ENCODE measurements at places on chromosomes 3 and 15.

GRCh38 chr3:52509753-52510328 is 14.7 kb downstream of the STAB1 start:
- DNase-seq = no peak
- H3K4me1 ChIP-seq = peaks cover 5% of the 10 kb centered on the region
- H3K27me3 ChIP-seq = peaks cover 3% of the 10 kb centered on the region
- H3K36me3 ChIP-seq = no peaks in the 10 kb centered on the region
- H3K27ac ChIP-seq = no peak overlapping the region

GRCh38 chr3:10702961-10703740 is 112.9 kb upstream of the SLC6A11 start:
- H3K36me3 ChIP-seq = no peaks in the 10 kb centered on the region
- no peak overlapping the region for H3K27ac ChIP-seq
- peaks cover 4% of the 10 kb centered on the region for H3K4me1 ChIP-seq
- peaks cover 67% of the 10 kb centered on the region for H3K27me3 ChIP-seq
- DNase-seq = no peak
- no peak overlapping the region for H3K4me3 ChIP-seq

DNA sequence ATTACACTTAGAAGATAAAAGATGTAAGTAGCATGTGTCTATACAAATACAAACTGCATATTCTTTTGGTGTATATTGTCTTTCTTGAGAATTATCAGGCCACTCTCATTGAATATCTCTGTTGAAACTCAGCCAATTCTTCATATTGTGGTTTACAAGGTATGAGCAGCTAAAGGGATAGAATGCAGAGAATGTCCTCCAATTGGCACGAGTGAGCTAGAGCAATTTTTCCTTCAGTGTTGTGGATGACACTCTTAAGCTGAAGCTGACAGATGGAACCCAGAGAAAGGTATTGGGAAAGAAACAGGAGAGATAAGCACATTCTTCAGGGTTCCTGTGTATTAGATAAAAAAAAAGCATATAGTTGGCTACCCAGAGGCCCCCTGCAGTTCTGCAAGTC is 453.1 kb downstream of the EPHA3 start:
- no peaks in the 10 kb centered on the region for H3K27me3 ChIP-seq
- no peak for DNase-seq
- H3K4me3 ChIP-seq = no peak overlapping the region

DNA sequence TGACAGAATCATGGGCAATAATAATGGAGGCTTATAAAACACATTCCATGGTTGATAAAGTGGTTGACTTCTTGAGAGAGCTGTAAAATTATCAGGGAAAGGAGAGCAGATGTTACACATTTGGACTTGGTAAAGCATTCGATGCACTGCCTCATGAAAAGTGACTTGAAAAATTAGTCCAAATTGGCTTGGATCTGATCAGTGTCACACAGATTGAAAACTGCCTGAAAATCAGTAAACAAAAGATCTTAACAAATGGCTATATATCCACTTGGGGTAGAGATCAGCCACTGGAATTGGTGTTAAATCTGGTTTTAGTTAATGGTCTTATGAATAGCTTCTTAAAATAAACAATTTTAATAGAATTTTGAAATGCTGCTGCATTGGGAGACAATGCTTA is 20.3 kb downstream of the SHOX2 start:
- H3K4me3 ChIP-seq = no peak overlapping the region
- peaks cover 65% of the 10 kb centered on the region for H3K27me3 ChIP-seq
- no peaks in the 10 kb centered on the region for H3K4me1 ChIP-seq
- H3K36me3 ChIP-seq = no peaks in the 10 kb centered on the region

DNA sequence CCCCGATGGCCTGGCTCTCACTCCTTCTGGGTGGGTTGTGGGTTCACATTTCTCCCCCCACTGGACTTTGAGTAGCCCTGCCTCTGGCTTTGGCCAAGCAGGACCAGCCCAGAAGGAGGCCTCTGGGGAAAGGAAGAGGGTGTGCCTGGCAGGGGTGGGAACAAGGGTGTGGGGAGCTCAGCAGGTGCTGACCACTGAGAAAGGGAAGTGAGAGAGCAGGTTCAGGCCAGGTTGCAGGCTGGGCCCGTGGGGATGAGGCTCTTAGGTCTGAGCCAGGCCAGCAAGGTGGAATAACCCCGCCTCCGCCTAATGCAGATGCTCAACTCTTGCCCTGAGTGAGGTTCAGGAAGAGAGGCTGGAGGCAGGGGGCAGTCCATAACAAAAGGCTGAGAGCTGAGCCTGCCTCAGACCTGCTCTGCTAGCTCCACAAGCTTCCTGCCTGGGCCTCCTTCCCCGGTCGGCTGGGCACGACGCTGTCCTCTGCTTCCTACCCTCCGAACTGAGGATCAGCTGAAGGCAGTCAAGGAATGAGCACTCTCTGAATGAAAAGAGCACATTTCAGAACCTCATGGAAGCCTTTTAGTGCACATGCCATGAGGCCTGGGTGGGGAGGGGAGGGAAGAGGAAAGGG is 82.7 kb downstream of the TLE3 start:
- no peak for DNase-seq
- no peaks in the 10 kb centered on the region for H3K4me1 ChIP-seq
- peaks cover 2% of the 10 kb centered on the region for H3K36me3 ChIP-seq
- H3K27me3 ChIP-seq = peaks cover 48% of the 10 kb centered on the region
- no peak overlapping the region for H3K4me3 ChIP-seq
- H3K27ac ChIP-seq = no peak overlapping the region

DNA sequence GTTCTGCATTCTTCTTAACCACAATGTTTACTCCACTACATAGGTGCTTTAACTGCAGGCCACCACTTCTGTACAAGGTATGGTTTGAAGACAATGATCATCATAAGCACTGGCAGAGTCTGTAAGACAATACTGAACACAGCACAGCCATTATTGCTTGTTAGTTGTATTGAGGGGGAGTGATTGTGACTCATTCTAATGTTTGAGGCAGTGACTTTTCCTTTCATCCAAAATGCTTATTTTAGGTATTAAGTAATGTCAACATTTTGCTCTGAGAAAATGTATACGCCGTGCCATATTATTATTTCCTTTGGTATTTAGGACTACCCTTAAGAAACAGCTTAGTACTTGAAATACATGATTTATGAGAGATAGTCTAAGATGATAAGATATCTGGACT is 618.2 kb upstream of the ZNF717 start:
- no peak overlapping the region for H3K4me3 ChIP-seq
- no peaks in the 10 kb centered on the region for H3K27me3 ChIP-seq
- peaks cover 5% of the 10 kb centered on the region for H3K4me1 ChIP-seq

GRCh38 chr3:73365756-73366397 is 258.9 kb downstream of the PDZRN3 start:
- DNase-seq = no peak
- H3K4me1 ChIP-seq = no peaks in the 10 kb centered on the region
- no peak overlapping the region for H3K4me3 ChIP-seq
- H3K36me3 ChIP-seq = no peaks in the 10 kb centered on the region

- no peaks in the 10 kb centered on the region for H3K27me3 ChIP-seq
- DNase-seq = no peak
- peak overlapping the region; percentile 20 for H3K4me3 ChIP-seq
- peaks cover 1% of the 10 kb centered on the region for H3K36me3 ChIP-seq
- H3K27ac ChIP-seq = peak overlapping the region; percentile 92
Measured at GRCh38 chr3:25573386-25574171, 91.1 kb downstream of the TOP2B start.

DNA sequence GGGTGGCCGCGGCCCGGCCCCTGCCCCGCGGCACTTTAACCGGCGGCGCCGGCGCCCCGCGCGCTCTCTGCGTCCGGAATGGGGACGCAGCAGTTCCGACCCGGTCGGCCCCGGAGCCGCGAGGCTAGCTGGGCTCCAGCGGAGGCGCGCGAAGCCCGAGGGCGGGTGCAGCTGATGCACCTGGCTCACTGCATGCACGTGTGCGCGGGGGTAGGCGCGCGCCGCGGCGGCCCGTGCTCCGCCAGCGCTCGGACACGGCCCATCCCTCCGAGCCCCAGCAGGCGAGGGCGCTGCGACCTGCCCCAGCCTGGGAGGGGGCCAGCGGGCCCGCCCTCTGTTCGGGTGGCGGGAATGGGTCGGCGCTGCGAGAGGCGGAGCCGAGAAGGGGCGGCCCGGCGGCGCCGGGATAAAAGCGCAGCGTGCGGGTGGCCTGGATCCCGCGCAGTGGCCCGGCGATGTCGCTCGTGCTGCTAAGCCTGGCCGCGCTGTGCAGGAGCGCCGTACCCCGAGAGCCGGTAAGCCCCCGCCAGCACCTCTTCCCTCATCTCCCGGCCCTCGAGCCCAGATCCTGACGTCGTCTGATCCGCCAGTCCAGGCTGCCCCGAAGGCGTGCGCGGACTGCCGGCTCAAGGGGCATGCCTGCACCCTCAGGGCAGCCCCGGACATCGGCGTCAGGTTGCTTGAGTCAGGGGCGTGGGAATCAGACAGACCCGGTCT is at the start of the genes CHDH and IL17RB:
Gene CHDH (minus strand): TSS at position 286 of the 717 bp plus-strand sequence. CDS start 22,411 bp downstream, outside the sequence.
Gene IL17RB (plus strand): TSS at position 435 of the 717 bp plus-strand sequence. CDS start 21 bp downstream, at position 456.
- peak within 1 kb of the TSS; percentile 73 for H3K4me3 ChIP-seq
- no peaks in the 10 kb centered on the region for H3K36me3 ChIP-seq
- DNase-seq = no peak
- H3K27ac ChIP-seq = no peak within 1 kb of the TSS
- H3K4me1 ChIP-seq = peaks cover 10% of the 10 kb centered on the region

GRCh38 chr3:52144034-52144795 is 10.0 kb downstream of the POC1A start:
- H3K4me3 ChIP-seq = no peak overlapping the region
- H3K36me3 ChIP-seq = peaks cover 2% of the 10 kb centered on the region
- H3K4me1 ChIP-seq = peaks cover 3% of the 10 kb centered on the region
- H3K27me3 ChIP-seq = no peaks in the 10 kb centered on the region
- H3K27ac ChIP-seq = no peak overlapping the region
- peak; percentile 59 for DNase-seq

- H3K27ac ChIP-seq = no peak overlapping the region
- H3K4me3 ChIP-seq = no peak overlapping the region
- H3K4me1 ChIP-seq = no peaks in the 10 kb centered on the region
- H3K27me3 ChIP-seq = peaks cover 5% of the 10 kb centered on the region
Measured at GRCh38 chr3:180320631-180321030, 281.3 kb upstream of the TTC14 start.

- no peaks in the 10 kb centered on the region for H3K27me3 ChIP-seq
- peaks cover 1% of the 10 kb centered on the region for H3K36me3 ChIP-seq
- H3K27ac ChIP-seq = peak overlapping the region; percentile 19
Measured at GRCh38 chr3:112776836-112777235, 69.8 kb downstream of the CD200R1L start.

- H3K4me3 ChIP-seq = no peak overlapping the region
- H3K36me3 ChIP-seq = no peaks in the 10 kb centered on the region
- no peaks in the 10 kb centered on the region for H3K27me3 ChIP-seq
- no peak for DNase-seq
Measured at GRCh38 chr3:171488479-171488878, 28.3 kb upstream of the TNIK start.

DNA sequence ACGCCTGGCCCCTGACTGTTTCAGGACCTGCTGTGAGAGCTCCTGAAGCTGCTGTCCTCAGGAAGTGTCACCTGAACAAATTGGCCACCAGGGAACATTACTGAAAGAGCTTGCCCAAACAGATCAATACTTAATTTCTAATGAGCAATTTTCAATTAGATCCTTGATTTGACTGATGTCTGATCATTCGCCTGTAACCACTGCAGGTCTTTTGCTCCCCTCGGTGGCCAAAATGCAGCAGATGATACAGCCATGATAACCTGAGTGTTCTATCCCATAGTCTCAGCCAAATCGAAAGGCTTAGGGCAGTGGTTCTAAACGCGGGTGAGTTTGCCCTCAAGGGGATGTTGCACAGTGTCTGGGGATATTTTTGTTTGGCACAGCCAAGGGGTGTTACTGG is 57.6 kb upstream of the MEX3B start:
- H3K4me3 ChIP-seq = no peak overlapping the region
- peak overlapping the region; percentile 100 for H3K27ac ChIP-seq
- no peaks in the 10 kb centered on the region for H3K27me3 ChIP-seq
- no peak for DNase-seq
- H3K36me3 ChIP-seq = peaks cover 14% of the 10 kb centered on the region
- H3K4me1 ChIP-seq = peaks cover 89% of the 10 kb centered on the region

DNA sequence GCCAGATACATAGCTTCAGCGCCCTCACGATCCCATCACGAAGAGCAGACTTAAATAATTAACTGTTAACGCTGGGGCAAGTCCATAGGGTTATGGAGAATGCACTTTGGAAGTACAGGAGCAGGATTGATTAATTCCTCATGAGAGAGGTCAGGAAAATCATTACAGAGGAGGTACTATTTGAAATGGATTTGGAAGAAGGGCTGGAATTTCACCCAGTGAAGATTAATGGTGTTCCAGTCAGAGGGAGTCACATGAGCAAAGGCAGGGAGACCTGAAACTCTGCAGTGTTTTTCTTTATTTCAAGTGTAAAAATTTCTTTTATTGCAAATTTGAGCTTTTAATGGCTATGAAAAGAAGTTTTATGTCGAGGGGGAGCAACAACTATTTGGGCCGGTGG is 329.8 kb upstream of the GRM7 start:
- no peak for DNase-seq
- H3K36me3 ChIP-seq = no peaks in the 10 kb centered on the region
- H3K4me1 ChIP-seq = no peaks in the 10 kb centered on the region
- H3K27ac ChIP-seq = no peak overlapping the region

- no peak overlapping the region for H3K4me3 ChIP-seq
Measured at GRCh38 chr15:65904301-65904700, 35.0 kb downstream of the RAB11A start.

GRCh38 chr3:150064971-150065370 is 94.3 kb upstream of the PFN2 start:
- DNase-seq = no peak
- H3K36me3 ChIP-seq = no peaks in the 10 kb centered on the region
- no peak overlapping the region for H3K27ac ChIP-seq
- H3K4me3 ChIP-seq = no peak overlapping the region
- H3K27me3 ChIP-seq = no peaks in the 10 kb centered on the region

GRCh38 chr15:71511796-71512681 is 298.3 kb upstream of the NR2E3 start:
- peaks cover 2% of the 10 kb centered on the region for H3K27me3 ChIP-seq
- DNase-seq = no peak

GRCh38 chr3:139935016-139935865 is at the start of gene CLSTN2:
CLSTN2 (plus strand) TSS chr3:139935185.
- H3K36me3 ChIP-seq = no peaks in the 10 kb centered on the region
- H3K27ac ChIP-seq = peak within 1 kb of the TSS; percentile 66
- peak within 1 kb of the TSS; percentile 89 for H3K4me3 ChIP-seq
- H3K27me3 ChIP-seq = no peaks in the 10 kb centered on the region
- H3K4me1 ChIP-seq = peaks cover 35% of the 10 kb centered on the region

DNA sequence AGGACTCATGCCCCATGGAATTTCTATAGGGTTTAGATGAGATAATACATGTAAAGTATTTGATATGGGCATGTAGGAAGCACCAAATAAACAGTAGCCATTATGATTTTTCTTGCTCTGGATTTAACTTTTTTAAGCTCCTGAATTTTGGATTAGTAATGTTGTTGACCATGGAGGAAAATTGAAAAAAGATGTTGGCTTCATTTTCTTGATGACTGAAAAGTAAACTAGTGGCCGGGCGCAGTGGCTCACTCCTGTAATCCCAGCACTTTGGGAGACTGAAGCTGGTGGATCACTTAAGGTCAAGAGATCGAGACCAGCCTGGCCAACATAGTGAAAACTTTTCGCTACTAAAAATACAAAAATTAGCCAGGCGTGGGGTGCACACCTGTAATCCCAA is 120.3 kb downstream of the PTPRG start:
- peaks cover 6% of the 10 kb centered on the region for H3K4me1 ChIP-seq
- peaks cover 3% of the 10 kb centered on the region for H3K36me3 ChIP-seq
- H3K4me3 ChIP-seq = no peak overlapping the region
- H3K27ac ChIP-seq = no peak overlapping the region
- H3K27me3 ChIP-seq = no peaks in the 10 kb centered on the region

- H3K4me3 ChIP-seq = no peak overlapping the region
- no peaks in the 10 kb centered on the region for H3K27me3 ChIP-seq
- no peak for DNase-seq
- H3K27ac ChIP-seq = peak overlapping the region; percentile 36
Measured at GRCh38 chr15:72203507-72203837, 5.9 kb upstream of the GRAMD2A start.

GRCh38 chr3:50515565-50516439 is 12.4 kb upstream of the CACNA2D2 start:
- peaks cover 17% of the 10 kb centered on the region for H3K27me3 ChIP-seq
- H3K36me3 ChIP-seq = peaks cover under 1% of the 10 kb centered on the region
- H3K4me1 ChIP-seq = peaks cover 15% of the 10 kb centered on the region
- peak overlapping the region; percentile 49 for H3K27ac ChIP-seq
- DNase-seq = no peak
- H3K4me3 ChIP-seq = peak overlapping the region; percentile 36

All from chondrocyte (in vitro differentiated cells).